ENCODE measurements at places on chromosomes 13 and 19. TPM values are rescaled to one million over a fixed set of nuclear protein-coding genes. Genes with fewer than 3 reads are reported as not detected.

The NLRP11 gene
- not detected for total RNA-seq

GRCh38 chr19:47226426-47227351 is 4.3 kb downstream of the BBC3 start:
- no peak for DNase-seq

- DNase-seq = no peak
Observed at GRCh38 chr13:33994198-33994597, 176.2 kb downstream of the RFC3 start.

DNA sequence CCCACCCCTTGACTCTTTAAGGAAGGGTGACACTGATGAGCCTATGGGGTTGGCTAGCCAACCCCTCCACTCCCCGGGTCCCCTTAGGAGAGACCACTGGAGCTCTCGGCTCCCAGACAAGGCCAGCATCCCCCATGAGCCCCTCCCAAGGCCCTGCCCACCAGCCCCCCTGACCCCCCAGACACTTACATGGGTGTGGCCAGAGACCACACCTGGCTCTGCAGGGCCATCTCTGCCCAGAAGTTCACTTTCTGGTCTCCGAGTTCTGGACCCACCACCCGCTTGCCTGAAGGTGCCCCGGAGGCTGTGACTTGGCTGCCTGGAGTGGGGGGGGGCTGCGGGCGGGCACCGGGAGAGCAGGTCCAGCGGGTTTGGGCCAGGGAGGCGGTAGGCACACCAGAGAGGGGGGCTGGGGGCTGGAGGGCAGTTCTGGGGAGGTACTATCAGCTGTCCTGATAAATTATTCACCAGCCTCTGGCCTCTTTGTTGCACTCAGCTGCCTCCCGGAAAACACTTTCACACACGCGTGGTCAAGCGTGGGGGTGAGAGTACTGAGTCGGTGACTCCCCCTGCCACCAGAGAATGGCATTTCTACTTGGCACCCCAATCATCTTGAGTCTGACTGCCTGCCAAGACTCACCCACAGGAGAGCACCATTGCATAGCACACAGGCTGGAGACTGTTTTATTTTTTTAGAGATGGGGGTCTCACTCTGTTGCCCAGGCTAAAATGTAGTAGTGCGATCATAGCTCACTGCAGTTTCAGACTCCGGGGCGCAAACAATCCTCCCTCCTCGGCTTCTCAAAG is at the start of gene PALM3:
PALM3 (minus strand) TSS at position 326 of the 807 bp plus-strand sequence; CDS start at position 230, 96 bp downstream.
- DNase-seq = no peak

- DNase-seq = no peak
Observed at GRCh38 chr19:44282846-44283245, 22.0 kb downstream of the ZNF235 start.

- no peak for DNase-seq
Observed at GRCh38 chr19:15286688-15287365, 45.5 kb downstream of the BRD4 start.

DNA sequence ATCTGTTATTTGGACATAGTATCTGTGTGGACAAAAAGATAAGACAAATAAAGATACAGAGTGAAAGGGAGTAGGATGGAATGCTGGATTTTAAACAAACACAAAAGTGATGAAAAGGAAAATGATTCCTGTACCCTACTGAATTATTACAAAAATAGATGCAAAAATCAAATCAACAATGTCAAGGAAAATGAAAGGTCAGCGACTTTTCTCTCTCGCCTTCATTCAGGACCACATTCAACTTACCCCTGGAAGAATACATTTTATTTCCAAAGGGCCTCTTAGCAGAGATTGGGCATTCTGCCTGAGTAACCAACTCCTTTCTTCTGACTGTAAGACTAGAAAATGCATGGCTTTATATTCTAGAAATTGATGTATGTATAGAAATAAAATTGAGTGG is 28.8 kb upstream of the FAM124A start:
- no peak for DNase-seq

- DNase-seq = no peak
Observed at GRCh38 chr19:40614622-40615411, 13.6 kb downstream of the LTBP4 start.

- DNase-seq = no peak
Observed at GRCh38 chr13:97388373-97388772, 45.6 kb upstream of the RAP2A start.

DNA sequence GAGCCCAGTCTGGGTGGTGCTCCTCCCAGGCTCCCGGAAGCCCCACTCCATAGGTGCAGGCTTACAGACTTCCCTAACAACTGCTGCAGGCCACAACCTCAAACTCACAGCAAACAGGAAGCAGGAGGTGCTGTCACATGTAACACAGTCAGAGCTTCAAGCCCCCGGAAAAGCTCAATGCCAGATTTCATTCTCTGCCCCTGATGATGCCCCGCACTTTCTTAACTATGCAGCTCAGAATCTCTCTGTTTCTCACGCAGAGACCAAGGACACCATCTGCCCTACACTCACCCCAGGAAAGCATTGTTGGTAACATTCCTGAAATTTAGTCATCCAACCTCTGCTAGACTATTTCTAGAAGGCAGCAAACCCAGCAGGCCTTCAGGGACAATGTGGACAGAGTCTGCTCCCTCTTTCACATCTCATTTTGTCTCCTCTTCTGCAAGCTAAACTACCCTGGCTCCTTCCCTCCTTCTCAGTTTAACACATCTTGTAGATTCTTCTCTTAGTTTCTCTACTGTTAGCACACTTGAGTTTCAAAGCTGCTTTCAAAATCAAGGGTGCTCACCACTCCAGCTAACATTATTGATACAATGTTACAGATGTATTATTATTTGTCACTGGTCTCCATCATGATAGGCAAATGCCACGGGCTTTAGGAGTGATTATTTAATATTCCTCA is 162.5 kb downstream of the KCTD12 start:
- DNase-seq = peak; percentile 37

The PEPD gene
- total RNA-seq = 81.7 TPM

DNA sequence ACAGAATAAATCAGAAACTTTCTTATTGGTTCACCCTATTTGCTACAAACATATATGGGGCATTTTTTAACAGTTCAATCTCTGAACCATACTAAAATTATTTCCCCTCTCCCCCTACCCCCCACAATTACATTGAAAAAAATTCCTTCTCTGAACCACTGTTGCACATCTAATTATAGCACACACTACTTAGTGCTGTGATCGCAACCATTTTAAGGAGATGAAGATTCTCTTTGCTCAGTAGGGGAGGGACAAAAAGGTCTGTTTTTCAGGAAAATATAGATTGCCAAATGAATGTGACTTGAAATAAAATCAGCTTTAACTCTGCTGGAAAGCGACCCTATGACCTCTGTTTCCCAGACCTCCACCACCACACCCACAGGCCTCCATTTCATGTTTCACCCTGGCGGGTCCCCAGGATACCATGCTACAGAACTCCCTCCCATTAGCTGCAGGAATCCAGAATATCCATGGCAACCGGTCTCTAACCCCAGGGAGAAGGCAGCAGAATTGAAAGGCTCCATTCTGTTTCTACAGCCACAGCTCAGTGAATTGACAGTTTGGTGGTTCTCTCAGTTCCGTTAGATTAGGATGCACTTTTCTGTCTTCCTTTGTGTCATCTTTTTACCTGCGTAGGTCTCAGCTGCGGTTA is 286.3 kb downstream of the TBC1D4 start:
- no peak for DNase-seq
